Fibroblast of skin of left quadriceps (primary cell): ENCODE measurements at places on chromosomes 13 and 19.

- no peak for DNase-seq
Observed at GRCh38 chr19:56705939-56706338, 34.4 kb upstream of the ZNF835 start.

GRCh38 chr13:53126841-53127245, 98.2 kb downstream of the OLFM4 start:
- peak; percentile 95 for DNase-seq

GRCh38 chr13:32663660-32664059, 77.4 kb downstream of the PDS5B start:
- no peak for DNase-seq

DNA sequence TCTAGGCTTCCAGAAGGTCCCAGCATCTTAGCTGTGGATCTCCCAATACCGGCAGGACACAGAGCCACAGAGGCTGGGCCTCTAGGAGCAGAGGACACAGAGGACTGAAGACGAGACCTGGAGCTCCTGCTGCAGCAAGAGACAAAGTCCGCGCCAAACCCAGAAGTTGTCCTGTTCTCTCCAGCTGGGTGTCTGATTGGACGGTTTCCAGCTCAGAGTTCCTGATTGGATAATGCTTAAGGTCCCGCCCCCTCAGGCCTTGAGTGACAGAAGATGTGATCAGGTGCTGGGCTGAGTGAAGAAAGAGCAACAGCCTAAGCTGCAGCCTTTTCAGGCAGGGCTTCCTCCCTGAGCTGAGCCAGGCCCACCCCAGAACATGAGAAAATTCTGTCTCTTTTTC, 59.9 kb upstream of the ZNF85 start:
- DNase-seq: no peak

DNA sequence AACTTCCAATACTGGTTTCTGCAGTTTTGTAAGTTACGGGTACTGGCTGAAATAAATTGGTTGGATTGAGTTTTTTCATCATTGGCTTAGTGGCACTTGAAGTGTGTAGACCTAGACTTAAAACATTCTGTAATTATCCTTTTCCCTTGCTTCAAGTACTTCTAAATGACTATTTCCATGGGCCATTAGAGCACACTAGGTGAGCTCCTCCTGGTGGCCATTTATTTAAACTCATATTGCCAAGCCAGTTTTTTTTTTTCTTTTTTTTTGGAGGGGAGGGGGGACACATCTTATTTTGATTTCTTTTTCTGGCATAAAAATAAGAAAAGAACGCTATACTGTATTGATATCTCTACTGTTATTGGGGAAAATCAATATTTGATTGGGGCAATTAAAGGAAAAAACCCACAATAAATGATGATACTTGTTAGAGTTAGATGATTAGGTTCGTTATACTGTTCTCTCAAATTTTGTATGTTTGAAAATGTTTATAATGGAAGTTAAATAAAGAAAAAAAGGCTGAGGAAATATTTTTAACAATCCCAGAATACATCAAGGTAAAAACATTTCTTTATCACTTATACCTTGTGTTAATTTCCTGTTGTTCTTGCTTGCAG, 82.9 kb downstream of the PDS5B start:
- DNase-seq: peak; percentile 20

GRCh38 chr19:4103080-4103433, 20.9 kb downstream of the MAP2K2 start:
- DNase-seq: no peak

- no peak for DNase-seq
Observed at GRCh38 chr13:46484561-46484960, 68.4 kb upstream of the LRCH1 start.

GRCh38 chr13:28299916-28300315, 161.6 kb downstream of the PAN3 start:
- DNase-seq: no peak

DNA sequence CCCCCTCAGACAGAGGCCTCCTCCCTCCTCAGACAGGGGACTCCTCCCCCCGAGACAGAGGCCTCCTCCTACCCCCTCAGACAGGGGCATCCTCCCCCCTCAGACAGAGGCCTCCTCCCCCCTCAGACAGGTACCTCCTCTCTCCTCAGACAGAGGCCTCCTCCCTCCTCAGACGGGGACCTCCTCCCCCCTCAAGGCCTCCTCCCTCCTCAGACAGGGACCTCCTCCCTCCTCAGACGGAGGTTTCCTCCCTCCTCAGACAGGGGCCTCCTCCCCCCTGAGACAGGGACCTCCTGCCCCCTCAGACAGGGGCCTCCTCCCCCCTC, 13.9 kb downstream of the C3 start:
- DNase-seq: no peak

- no peak for DNase-seq
Observed at GRCh38 chr13:102911336-102911735, 65.5 kb downstream of the ERCC5 start.

GRCh38 chr13:77177646-77178045, 149.2 kb downstream of the MYCBP2 start:
- no peak for DNase-seq

- DNase-seq: no peak
Observed at GRCh38 chr13:45779901-45780300, 71.7 kb downstream of the SIAH3 start.

GRCh38 chr19:30857966-30858490, 485.8 kb downstream of the ZNF536 start:
- no peak for DNase-seq
